HT1080 (cell line): ENCODE measurements at places on chromosomes 11 and 22.
A peak's percentile ranks its signal among the peaks of the same experiment; 100 is the strongest.

DNA sequence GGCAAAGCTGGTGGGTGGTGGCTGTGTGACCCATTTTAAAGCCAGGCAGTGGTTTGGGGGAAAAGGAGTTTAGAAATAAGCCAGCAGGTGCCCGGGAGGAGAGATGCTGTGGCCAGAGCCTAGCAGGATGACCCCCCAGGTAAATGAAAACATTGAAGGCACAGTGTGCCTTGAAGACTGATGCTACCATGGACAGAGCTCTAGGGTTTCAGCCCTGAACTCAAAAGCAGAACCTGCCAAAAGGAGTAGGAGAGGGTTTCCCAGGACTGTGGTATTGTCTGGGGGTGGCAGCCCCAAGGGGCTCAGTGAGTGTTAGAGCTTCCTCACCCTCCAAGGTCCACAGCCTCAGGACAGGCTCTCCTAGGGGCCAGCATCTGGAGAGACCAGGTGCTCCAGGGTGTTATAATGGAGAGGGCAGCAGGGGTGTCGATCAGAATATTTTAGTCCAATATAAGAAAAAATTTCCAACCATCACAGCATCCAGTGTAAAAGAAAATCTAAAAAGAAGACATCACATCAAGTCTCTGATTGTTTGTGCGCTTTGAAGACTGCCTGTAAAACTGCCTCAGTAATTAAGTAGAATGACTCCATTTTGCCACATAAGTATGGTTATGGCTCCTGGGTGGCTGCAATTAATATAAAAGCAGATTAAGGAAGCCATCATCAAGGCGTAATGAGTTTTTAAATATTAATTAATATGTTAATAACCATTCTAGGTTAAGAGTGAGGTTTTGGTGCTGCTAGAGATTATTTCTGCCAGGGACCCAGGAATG, 88.6 kb upstream of the LMO1 start:
- DNase-seq = no peak

- DNase-seq = no peak
Observed at GRCh38 chr11:38005597-38005996, 1407.6 kb upstream of the RAG2 start.

- DNase-seq = no peak
Observed at GRCh38 chr11:93653080-93653479, 8.4 kb upstream of the CEP295 start.

GRCh38 chr11:44246726-44247125, 63.2 kb downstream of the ALX4 start:
- DNase-seq = no peak

DNA sequence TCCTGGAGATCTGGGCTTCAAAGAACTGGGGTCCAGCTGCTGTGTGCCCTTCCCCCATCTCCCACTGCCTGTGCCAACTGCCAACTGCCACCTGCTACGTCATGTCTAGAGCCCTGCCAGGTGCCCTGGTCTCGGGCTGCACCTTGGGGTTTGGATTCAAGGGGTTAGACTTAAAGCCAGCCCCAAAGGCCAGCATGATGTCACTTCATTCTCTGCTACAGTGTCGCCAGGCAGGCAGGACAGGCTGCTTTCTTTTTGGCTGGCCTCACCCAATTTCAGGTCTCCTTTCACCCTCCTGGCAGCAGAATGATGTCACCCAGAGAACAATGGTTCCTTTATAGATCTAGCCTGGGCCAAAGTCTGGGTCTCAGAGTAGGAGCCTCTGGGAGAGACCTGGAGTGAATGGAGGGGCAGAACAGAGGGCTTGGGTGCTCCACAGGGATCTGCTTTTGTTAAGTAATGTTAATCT, 79.5 kb upstream of the CRYBB3 start:
- DNase-seq = peak; percentile 68

- no peak for DNase-seq
Observed at GRCh38 chr22:28883917-28884746, 760 bp downstream of the ZNRF3 start.
